Ecto neural progenitor cell (in vitro differentiated cells): ENCODE measurements at places on chromosomes 11 and 22.

GRCh38 chr11:30990625-30991296, 378.8 kb downstream of the DCDC1 start:
- no peak for DNase-seq

- DNase-seq = no peak
Observed at GRCh38 chr22:38352436-38352835, 35.2 kb upstream of the CSNK1E start.

DNA sequence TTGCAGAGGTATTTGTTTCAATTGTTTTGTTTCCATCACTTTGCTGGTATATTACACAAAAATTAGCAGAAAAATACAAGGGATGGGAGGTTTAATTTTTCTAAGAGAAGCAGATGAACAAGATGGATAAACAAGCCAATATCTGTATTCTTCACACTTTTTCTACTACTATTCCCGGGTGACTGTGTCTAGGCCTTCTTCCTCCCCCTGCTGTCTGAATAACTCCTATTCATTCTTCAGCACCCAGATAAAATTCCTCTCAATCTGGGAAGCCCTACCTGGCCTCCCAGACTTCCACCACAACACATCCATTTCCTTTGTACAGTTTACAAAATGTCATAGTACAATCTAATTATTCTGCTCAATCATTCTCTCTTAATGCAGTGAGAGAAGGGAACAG, 666.6 kb upstream of the TENM4 start:
- no peak for DNase-seq

GRCh38 chr22:30198152-30198825, 48.3 kb downstream of the LIF start:
- no peak for DNase-seq

DNA sequence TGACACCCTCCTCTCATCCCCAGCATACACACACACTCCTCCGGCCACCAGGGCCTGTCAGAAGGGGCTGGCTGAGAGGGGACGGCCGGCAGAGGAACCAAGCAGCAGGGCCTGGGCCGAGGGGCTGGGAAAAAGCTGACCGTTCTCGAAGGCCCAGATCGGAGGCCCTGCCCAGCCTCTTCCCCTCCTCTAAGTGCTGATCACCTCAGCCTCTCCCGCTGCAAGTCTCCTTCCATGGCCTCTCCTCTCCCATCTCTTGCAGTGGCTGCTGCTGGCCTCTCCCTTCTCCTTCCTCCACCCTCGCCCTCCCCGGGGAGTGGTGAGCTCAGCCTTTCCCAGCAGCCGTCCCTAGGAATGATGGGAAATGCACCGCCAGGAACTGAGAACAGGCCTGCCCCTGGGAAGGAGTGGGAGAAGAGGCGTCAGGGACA, 39.6 kb downstream of the ARRB1 start:
- no peak for DNase-seq

GRCh38 chr11:108901359-108901758, 236.5 kb downstream of the DDX10 start:
- no peak for DNase-seq

DNA sequence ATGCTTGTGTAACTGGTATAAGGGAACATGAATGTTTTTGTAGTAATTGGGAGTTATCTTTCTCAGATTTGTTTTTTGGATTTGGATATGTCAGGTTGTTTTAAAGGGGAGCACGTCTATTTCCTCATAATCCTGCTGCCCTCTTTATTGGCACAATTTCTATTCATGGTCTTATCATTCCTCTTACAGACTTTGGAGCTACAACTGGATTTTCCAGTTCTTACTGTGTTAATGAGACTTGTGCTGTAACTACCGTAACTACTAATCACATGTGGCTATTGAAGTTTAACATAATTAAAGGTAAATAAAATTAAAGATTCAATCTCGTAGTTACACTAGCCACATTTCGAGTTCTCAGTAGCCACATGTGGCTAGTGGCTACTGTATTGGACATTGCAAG, 1.9 kb downstream of the FDX1 start:
- no peak for DNase-seq

DNA sequence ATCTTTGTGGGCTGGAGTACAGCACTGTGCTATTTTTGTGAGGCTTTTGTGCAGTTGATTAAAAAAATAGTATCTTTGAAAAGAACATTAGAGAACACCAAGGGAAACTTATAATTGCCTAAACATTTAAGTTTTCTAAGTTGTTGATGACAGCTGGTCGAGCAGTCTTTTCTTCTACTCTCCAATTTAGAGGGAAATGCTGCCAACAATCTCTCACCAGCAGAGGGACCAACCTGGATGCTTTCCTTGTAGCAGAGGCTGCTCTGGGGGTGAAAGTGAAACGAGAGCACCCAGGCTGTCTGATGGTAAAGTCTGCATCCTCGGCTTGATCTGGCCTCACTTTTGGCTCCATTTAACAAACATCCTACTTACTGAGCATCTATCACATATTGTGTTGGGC, 1286.5 kb upstream of the TENM4 start:
- peak; percentile 47 for DNase-seq

- no peak for DNase-seq
Observed at GRCh38 chr11:68106165-68106940, 14.8 kb downstream of the CHKA start.

GRCh38 chr11:2914455-2915195, 14.6 kb downstream of the PHLDA2 start:
- DNase-seq = no peak

DNA sequence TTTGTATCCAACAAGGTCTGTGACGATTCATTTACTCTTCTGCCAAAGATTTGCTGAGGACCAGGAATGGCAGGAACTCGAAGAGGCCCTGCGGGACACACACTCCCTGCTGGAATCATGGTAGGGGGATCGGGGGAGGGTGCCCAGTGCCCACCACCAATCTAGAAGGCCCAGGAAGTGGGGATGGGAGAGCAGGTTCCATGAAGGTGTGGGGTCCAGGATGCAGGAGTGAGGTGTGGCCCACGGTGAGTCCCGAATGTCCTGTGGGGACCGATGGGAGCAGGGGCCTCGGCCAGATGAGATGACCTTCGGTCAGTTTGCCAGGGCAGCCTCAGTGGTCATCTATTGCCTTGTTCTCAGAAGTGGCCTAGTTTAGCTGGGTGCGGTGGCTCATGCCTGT, 492.7 kb downstream of the BRD1 start:
- DNase-seq = peak; percentile 38

GRCh38 chr22:39925273-39925672, 24.4 kb downstream of the GRAP2 start:
- DNase-seq = no peak

DNA sequence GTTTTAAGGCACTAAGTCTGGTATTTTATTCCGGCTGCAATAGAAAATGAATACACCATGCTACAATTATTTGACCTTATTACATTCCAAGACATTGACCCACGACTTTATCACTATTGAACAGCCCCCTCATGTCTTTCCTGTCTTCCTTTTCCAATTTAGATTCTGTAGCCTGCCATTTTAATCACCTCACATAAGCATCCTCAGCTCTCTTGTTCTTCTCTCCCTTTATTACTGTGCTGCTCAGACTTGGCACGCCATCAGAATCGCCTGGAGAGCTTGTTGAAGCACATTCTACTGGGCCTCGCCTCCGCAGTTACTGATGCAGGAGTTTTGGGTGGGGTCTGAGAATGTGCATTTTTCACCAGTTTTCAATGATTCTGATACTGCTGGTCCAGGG, 38.7 kb upstream of the SWAP70 start:
- DNase-seq = no peak

DNA sequence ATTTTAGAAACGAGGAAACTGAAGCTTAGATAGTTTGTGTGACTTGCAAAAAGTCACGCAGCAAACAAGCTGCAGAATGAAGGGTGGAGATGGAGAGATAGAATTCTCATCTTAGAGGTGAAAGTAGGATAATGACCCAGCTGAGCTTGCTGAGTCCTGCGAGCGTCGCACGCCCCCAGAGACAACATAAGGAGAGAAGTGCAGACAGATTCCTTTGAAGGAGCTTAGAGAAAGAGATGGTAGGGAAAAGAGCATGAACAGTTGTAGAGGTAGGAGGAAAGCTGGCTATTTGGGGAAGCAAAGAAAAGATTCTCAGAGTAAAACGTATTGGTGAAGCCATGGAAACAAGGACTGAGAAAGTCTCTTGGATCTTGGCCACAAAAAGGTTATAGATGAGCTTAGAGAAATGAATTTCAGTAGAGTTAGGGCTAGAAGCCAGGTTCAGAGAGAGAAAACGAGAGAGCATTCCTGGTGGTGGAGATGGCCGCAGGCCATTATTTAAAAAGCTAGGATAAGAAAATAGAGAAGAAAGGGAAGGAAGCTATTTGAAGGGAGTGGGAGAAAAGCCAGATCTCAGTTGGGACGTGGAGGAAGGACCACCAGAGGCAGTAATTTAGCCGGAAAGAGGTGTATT, 44.8 kb downstream of the FAM83F start:
- no peak for DNase-seq

- DNase-seq = no peak
Observed at GRCh38 chr22:39939830-39940229, 20.4 kb upstream of the TMA7B start.

DNA sequence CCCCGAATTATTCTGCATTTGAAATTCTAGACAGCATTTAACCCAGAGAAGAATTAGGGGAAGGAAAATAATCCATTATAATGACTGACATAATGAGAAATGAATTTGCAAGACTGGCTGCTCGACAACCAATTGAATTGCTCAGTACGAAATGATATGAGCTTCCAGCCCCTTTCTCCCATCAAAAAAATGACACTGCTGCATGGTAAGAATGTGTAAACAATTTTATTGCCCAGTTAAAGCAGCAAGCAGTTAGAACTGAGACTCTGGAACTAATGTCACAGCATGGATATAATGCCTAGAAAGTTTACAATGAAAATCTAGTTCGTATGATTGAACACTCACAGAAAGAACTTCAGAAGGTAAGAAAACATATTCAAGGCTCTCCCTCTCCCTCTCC, 24.7 kb upstream of the PCF11 start:
- DNase-seq = no peak

DNA sequence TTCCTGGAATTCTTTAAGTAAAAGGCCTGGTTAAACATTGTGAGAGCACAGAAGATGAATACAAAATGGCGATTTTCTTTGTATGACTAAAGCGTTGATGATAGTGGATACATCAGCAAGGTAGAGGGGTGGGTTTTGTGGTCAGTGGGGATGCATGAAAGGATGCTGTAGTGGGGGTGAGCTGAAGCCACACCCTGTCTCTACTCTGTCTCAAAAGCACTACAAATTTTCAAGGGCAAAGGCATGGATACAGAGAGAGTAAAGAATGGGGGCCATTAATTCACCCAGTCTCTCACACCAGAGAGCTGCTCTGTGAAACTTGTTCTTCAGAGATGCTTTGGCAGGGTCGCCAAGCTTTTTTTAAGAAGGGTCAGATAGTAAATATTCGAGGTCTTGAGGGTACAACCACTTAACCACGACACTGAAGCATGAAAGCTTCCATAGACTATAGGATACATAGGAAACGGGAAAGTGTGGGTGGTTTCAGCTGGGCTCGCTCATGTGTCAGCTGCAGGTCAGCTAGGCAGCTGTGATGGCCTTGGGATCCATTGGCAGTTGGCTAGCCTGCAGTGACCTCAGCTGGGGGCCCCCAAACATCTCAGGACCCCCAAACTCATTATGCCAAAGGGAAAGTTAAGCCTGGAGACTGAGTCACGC, 8.3 kb downstream of the TMEM138 start:
- no peak for DNase-seq

- DNase-seq = no peak
Observed at GRCh38 chr11:128854841-128855240, 12.3 kb downstream of the KCNJ1 start.

DNA sequence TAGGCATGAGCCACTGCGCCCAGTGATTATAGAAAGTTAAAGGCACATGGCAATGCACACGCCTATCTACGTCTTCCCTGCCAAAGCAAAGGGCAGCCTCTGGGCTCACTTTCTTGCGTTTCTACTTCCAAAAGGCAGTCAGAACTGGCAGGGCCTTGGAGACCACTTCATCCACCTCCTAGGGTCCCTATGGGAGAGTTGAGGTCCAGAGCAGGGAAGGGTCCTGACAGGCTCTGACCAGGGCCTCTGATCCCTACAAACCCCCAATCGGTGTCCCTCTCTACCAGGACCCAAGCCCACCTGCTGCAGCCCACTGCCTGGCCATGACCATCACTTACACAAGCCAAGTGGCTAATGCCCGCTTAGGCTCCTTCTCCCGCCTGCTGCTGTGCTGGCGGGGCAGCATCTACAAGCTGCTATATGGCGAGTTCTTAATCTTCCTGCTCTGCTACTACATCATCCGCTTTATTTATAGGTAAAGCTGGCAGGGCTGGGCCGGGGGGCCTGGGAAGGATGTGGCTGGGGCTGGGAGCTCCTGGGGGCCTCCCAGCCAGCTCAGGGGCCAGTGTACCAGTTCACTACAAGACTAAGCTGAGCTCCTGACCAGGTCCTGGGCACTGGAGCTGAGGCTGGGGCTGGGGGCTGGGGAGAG, 1.5 kb downstream of the BEST1 start:
- no peak for DNase-seq

- DNase-seq = no peak
Observed at GRCh38 chr11:12958986-12959385, 50.1 kb upstream of the RASSF10 start.

DNA sequence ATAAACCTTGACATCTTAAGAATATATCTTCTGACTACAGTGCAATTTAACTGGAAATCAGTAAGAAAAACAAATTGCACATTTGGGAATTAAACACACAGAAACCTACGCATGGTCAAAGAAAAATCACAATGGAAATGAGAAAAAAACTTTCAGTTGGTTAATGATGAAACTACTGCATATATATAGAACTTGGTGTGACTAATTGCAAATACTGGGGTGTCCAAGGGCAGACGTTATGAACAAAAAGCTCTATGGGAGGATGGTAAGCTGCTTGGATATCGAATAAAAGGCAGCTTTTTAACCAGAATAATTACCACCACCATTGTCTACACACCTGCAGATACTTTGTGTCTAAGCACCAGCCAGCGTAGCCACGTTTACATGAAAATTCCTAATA, 791 bp downstream of the GDPD4 start:
- no peak for DNase-seq

DNA sequence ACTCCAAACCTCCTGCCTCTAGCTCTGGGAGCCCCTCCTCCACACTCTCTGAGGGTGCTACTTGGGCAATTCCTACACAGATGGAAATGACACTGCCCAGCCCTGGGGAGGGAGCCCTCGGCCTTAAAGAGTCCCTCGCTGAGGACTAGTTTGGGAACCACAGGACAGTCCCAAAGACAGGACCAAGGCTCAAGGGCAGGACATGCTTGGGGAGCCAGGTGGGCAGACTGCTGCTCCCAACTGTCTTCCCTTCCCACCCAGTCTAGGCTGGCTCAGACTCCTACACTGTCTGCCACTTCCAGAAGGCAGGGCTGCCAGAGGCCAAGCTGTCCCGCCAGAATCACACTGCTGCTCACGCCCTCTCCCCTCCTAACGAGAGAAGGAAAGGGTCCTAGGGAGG, 9.8 kb downstream of the ARRB1 start:
- DNase-seq = no peak

GRCh38 chr22:38426628-38427027, 28.4 kb downstream of the KCNJ4 start:
- no peak for DNase-seq
